ENCODE measurements at places on chromosomes 2 and 18.

DNA sequence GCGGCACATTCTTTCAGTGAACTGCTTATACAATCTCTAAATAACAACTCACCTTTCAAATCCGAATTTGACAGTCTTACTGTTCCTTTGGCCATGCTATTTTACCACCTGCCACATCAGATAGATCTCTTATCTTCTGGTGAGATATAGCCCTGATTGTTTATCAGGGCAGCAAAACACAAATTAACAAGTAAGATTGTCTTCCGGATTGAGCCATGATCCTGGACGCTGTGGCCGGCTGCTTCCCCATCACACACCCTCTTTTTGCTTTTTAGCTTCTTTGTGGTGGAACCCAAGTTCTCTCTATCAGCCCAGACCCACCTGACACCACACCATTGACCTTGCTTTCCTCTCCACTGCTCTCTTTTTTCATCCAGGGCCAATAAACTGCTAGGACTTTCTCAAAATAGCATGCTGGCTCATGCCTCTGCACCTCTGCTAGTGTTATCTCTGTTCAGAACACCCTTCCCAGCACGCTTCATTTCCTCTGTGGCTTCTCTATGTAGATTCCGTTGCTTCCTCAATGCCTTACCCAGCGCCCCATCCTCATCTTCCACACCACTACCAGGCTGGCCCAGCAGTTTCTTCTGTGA is 111.8 kb upstream of the CNTNAP5 start:
- no peak for DNase-seq

DNA sequence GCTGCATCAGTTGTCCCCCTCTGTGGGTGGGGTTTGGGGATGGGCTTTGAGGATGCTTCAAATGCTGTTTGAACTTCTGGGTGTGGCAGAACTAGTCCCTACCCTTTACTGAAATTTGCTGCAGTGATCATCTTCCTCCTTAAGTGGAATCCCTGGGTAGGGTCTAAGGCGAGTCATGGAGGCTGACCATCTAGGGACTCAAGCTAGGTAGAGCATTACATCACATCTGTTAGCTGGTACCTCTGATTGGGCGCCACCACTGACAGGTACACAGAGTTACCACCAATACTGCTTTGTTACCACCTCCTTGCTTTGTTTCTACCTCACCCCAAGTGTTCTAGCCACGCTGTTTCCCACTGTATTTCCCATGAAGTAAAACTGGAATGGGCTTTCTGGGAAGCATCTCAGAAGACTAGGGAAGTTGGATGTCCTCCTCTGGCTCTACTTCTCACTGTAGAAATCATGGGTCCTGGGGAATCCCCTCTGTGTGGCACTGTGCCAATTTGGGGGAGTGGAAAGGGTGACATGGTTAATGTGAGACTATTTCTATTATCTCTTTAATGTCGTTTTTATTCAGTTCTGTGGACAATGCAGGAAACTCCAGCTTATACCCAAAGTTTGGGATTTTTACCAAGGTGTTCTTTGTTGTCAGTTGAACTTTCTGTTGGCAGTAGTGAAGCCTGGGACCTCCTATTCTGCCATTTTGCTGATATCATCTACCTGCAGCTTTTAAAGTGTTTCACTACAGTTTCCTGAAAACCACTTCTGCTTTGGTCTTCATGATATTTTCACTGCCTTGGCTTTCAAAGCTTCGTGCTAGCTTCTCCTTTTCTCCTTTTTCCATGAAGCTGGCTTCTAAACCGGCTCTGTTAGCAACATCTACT is 14.5 kb upstream of the SULT1C4 start:
- DNase-seq: no peak

- DNase-seq: no peak
Observed at GRCh38 chr2:32741575-32741974, 113.7 kb downstream of the TTC27 start.

DNA sequence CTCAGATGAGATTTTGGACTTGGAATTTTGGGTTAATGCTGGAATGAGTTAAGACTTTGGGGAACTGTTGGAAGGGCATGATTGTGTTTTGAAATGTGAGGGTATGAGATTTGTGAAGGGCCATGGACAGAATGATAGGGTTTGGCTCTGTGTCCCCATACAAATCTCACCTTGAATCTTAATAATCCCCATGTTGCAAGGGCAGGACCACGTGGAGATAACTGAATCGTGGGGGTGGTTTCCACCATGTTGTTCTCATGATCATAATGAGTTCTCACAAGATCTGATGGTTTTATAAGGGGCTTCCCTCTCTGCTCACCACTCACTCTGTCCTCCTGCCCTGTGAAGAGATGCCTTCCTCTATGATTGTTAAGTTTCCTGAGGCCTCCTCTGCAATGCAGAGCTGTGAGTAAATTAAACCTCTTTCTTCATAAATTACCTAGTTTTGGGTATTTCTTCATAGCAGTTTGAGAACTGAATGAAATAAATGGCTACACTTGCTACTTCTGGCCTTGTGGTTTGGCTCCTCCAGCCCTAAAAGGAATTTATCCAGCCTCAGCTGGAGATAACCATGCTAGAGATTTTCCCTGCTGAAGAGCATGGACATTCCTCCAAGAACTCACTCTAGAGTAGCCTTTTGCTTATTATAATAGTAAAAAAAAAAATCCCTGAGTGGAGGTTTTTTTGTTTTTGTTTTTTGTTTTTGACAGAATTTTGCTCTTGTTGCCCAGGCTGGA is 144.3 kb upstream of the TFPI start:
- DNase-seq: no peak

DNA sequence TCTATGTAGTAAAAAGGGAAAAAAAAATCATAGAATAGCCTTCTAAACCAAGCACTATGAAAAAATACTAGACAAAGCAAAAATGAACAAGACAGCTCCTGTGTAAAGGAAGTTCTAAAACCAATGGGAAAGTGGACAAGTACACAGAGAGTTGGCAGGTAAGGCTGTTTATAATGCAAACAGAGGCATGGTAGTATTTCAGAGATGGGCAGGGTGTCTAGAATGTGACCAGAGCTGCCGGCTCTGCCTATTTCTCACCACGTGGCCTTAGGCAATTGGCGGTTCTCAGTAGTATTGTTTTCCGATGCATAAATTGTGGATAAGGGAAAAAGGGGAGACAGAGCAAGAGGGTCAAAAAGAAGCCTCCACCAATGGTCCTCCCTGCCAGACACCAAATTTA is 173.6 kb downstream of the ANKRD30B start:
- no peak for DNase-seq

DNA sequence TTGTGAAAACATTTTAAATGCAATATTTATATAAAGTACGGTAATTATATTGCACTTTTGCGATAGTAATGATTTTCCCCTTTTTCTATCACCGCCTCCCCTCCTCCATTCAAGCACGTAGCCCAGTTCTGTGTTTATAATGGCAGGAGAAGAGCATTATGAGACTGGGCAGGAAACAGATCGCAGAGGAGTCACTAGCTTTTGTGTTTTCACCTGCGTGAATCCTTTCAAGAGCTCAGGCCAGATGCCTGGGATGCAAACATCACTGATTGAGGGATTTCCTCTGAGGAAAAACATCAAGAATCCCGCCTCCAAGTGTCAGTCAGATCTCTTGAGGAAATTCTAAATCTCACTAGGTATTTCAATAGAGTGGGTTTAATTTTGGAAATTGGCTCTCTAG is 178.4 kb upstream of the FN1 start:
- DNase-seq: no peak

DNA sequence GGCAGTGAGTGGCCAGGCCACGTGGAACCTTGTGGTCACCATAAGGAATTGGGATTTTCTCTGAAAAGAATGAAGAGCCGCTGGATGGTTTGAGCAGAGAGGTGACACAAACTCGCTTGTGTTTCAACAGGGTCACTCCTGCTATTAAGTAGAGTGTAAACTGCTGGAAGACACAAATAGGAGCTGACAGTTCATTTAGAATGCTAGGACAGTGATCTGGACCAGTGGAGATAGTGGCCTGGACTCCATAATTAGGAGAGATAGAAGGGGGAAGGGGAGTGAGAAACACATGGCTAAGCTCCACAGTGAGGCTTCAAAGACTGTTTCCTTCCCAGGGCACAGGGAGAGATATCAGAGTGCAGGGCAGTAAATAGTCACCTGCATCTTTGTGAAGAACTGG is 381.1 kb upstream of the ST6GAL2 start:
- DNase-seq: no peak

- DNase-seq: no peak
Observed at GRCh38 chr2:43412114-43412753, 183.6 kb downstream of the THADA start.

DNA sequence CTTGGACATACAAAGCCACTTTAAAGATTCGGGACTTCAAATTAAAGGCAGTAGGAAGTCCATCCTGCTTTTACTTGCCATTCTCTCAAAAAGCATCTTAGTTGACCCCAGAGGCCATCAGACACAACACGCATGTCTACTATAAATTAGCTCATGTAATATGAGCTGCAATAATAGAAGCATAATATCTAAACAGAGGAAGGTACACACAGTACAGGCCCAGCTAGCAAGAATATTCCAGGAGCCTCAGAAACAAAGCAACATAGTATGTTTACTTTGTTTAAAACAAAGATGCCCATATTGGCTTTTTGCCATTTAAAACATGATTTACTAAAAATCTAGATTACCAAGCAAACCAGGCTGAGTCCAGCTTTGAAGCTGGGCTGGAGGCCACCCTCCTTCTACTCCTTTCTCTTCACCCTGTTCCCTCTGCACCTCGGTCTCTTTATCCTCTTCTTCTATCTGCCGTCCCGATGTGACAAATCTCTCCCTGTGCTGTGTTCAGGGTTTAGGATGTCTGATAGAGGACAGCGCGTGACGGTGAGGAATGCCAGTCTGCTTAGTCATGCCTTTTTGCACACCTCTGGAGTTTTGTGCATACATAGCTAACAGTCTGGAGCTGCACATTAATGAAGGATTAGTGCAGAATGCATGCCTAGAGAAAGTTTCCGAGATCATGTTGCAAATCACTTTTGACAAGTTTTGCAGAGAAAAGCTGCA is 28.2 kb downstream of the DTNA start:
- no peak for DNase-seq

DNA sequence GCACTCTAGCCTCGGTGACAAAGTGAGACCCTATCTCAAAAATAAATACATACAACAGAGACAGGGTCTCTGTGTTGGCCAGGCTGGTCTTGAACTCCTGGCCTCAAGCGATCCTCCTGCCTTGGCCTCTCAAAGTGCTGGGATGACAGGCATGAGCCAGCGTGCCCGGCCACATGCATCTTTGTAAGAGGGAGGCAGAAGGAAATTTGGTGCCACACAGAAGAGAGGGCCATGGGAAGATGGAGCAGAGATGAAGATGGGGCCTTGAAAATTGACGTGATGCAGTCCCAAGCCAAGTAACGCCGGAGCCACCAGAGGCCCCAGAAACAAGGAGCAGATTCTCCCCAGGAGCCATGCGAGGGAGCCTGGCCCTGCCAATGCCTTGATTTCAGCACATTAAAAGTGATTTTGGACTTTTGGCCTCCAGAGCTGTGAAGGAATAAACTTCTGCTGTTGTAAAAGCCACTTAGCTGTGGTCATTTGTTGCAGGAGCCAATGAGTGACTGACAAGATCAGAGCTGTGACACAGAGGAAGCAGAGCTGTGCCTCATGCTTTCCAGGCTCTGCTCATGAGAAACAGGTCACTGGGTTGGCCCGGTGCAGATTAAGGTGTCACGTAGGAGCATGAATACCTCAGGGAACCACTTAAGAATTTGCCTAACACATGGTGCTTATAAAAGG is 2.7 kb upstream of the SLC66A2 start:
- DNase-seq: no peak

DNA sequence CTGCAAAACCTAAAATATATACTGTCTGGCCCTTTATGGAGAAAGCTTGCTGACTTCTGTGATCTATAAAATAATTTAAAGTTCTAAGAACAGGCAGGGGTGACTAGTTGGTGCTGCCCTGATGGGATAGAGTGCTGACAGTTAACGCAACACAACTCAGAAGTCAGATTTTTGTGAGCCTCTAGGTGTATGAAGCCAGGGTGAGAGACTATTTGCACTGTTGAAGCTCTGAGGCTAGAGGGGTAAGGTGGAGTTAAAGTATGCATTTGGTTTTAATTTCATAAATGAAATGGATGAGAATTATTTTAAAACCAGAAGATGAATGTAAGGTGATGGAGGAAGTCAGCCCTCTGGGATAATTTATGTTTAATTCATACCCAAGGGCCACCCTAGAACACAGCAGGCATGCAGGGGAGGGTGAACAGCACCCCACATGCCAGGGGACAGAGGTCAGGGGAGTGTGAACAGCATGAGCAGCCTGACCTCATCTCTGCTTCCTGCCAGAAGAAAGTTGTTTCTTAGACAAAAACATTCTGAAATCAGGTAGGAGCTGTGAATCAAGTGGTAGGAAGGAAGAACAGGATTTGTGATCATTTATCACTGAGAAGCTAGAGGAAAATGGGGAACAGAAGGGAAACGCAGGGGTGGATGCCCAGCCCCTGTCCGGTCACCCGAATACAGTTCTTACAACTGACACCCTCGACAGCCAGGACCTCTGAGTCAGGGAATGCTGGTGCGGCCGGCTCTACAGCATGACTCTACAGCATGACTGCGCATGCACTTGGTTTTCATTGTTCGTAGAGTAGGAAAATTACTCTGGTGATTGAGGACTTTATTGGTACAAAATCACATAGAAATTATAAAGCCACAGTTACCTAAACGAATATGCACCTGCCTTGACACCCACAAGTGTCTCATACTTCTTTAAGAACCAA is 93.1 kb downstream of the MBP start:
- DNase-seq: no peak
